Kidney glomerular epithelial cell (primary cell): ENCODE measurements at places on chromosomes 12 and 14.

DNA sequence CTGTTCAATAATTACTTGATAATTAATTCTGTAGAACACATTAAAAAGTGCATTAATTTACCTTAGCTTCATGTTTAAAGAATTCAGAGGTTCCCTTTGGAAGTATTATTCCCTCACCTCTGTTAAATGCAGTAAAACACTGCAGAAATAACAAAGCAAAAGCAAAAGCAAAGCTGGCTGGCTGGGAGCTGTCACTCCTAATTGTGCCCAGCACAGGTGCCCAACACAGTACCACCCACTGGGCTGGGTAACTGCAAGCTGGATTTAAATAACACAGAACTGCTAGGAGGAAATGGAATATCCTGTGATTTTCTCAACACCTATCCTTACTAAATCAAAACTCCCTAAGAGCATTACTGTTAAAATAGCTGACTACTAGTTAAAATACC lies 72.6 kb downstream of the SLC2A13 start:
- DNase-seq: no peak

- DNase-seq: no peak
Observed at GRCh38 chr14:48937541-48938195, 648.5 kb downstream of the RPS29 start.

- no peak for DNase-seq
Observed at GRCh38 chr12:9700606-9700956, 31.1 kb downstream of the CLEC2D start.

GRCh38 chr14:72916174-72916573 lies 10.1 kb upstream of the DCAF4 start:
- peak; percentile 58 for DNase-seq

DNA sequence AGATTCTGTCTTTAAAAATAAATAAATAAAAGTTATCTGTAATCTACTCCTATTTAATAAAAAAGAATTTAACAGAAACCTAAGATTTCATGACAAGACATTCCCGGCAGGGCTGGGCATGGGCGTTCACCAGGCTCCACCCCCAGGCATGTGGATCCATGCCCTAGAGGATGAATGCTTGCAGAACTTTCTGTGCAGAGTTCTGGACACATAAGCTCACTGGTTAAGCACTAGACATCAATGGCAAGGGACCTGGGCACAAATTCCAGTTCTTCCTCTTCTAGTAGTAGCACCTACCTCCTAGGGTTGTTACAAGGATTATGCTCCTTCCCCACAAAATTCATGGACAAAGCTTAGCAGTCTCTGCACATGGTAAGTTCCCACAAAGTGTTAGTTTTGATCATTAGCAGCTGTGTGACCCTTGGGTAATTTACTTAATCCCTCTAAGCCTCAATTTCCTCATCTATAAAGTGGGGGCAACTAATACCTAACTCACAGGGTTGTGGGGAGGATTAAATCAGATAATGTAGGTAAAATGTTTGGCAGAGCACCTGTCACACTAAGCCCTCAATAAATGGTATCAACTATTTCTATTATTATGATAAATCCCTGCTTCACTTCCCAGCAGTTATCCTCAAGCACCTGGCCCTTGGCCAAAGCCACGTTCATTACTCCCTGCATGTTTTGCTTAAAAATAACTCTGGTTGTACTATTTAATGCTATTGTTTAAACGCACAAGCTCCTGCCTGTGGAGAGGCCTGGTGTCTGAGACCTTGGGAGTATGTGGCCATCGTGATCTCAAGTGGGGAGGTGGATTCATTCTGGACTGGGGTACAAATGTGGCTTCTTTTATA lies 9.8 kb downstream of the GALNT6 start:
- peak; percentile 42 for DNase-seq

GRCh38 chr14:52325126-52325525 lies 11.0 kb downstream of the PTGER2 start:
- DNase-seq: peak; percentile 86

DNA sequence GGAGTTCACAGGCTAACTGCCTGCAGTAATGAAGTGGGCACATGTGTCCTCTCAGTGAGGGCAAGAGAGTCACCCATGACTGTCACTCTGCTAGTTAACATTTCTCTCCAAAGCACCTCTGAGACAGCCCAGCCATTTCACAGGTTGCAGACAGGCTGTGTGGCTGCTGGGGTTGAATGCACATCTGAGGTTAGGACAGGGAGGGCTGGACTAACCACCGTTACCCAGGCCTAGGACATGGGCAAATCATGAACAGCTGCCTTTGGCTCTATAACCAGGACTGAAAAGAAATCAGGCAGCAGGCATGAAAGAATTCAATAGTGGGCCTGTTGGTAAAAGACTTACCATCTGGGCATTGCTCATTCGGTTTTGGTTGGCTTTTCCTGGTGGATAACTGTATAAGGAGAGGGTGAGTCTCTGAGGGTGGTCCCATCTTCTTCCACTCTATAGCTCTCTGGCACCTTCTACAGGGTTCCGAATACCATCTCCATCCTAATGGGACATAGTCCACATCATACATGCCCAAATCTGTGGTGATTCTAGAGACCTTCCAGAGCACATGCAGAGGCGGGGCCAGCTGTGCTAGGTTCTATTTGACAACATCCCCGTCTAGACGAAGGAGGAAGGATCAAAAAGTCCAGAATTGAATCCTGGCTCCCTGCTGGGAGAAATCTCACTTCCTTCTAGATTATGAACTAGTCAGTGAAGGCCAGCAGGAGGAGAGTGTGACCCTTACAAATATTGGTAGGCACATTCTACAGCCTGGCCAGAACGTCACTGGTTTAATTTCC lies 10.8 kb downstream of the CRACR2A start:
- DNase-seq: no peak

DNA sequence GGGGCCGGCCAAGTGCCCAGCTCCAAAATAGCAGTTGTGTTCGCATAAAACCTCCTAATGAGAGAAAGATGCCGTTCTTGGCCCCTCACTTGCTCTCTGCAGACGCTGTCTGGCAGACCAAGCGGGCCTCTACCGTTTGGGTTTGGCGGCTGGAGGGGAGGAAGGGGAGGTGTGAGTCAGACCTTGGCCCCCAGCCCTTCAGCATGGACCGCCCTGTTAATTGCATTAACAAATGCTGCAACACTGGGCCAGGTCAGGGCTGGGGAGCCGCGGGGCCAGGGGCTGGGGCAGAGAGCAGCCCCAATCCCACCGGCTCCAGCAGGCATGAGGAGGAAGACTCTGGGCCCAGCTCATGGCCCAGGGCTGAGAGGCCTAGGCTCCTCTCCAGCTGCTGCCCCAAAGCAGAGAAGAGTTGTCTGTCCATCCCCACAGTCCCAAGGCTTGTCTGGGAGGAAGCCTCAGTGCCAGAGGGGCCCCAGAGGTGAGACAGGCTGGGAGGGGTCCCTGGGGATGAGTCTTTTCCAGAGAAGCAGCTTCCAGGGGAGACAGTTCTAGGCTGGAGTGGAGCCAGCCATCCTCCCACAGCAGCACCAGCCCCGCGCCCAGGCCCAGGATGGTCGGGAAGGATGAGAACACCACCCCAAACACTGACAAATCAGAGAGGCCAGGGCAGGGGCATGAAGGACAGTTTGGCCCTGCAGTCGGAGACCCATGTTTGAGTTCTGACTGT lies 16.9 kb downstream of the LTBP2 start:
- no peak for DNase-seq

DNA sequence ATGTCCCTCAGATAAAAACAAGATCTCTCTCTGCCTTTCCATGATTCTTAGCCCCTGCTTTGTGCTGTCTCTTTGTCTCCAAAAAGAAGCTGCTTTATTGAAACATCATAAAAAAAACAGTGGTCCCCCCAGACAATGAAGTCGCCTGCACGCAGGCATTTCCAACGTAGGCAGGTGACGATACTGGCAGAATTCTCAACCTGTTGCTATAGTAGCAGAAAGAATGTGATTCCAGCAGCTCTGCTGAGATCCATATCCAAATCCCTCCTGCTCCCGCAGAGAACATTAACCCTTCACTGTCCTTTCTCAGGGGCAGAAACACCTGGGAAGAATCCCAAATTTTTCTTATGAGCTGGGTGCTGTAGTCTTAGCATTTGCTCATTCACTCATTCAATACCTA lies 84.8 kb downstream of the STON2 start:
- no peak for DNase-seq

- no peak for DNase-seq
Observed at GRCh38 chr12:131021154-131021541, 67.4 kb downstream of the ADGRD1 start.

DNA sequence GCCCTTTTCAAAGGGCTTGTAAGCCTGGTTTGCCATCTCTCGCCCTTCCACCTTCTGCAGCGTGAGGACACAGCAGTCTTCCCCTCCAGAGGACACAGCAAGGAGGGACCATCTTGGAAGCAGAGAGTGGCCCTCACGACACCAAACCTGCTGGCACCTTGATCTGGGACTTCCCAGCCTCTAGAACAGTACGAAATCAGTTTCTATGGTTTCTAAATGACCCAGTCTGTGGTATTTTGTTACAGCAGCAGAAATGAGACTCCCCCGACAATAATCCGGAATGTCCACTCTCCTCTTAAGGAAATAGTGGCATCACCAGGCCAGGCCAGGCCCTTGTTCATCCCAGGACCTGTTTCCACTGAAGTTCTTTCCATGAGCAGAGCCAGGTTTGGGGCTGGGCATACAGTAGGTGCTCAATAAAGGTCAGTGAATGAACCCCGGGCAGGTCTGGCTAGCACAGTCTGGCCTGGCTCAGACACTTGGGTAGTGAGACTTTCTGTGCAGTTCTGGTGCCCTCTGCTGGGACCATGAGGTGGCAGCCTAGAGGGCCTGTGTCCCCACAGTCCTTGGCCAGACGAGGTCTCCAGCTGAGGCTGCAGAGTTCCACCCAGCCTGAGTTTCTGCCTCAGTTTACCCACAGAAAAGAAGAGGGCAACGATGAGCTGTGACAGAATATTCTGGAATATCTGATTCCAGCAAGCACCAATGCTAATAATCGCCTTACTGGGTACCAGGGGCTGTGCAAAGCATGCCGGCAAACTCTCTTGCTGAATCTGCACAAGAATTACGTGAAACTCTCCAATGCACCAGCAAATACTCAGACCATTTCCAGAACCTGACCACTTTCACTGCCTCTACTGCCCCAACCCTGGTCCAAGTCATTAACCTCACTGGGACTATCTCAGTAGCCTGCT lies 14.0 kb downstream of the ABCB9 start:
- DNase-seq: peak; percentile 52

DNA sequence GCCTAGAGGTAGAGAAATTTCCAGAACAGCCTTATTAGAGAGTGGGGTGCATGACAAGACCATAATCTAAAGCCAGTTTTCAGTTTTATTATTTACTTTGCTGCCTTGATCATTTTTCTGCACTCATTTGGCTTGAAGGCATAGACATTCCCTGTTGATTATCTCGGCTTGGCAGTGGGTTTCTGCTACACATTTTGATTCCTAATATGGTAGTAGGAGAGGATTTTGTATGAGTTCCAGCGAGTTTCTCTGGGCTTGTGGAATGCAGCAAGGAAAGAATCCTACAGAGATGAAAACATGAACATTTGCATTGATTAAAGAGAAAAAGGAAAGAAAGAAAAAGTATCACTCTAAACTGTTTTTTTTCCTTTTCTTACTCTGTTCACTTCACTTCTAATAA lies 281.2 kb downstream of the PAWR start:
- peak; percentile 44 for DNase-seq

DNA sequence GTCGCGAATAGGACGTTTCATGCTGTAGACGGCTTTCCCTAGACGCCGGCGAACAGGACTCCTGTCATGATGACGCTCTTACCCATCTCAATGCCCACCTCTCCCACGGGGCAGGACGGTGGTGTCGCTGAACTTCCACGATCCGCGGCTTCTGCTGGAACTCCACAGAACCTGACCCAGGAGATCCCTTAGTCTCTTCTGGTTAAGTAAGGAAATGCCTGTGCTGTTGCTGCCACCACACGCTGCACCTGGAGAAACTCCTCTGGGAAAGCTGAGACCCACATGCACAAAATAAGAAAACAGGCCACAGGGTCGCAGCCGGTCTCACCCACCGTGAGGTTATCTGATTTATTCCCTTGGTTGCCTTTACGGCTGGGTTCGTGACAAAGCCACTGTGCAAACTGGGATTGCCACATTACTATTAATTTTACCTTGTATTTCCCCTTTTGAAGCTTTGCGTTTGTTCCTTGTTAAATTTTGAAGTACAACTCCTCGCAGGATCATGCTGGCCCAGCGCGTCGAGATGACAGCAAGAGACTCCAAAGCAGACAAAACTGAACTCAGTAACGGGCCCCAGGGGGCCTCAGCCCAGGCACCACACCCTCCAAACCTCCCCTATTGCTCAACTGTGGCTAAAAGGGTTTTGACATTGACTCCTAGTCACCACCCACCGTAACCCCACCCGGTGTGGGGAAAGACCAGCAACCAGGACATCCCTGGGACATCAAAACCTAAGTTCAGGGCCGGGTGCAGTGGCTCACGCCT lies 9.2 kb upstream of the MMP17 start:
- no peak for DNase-seq

DNA sequence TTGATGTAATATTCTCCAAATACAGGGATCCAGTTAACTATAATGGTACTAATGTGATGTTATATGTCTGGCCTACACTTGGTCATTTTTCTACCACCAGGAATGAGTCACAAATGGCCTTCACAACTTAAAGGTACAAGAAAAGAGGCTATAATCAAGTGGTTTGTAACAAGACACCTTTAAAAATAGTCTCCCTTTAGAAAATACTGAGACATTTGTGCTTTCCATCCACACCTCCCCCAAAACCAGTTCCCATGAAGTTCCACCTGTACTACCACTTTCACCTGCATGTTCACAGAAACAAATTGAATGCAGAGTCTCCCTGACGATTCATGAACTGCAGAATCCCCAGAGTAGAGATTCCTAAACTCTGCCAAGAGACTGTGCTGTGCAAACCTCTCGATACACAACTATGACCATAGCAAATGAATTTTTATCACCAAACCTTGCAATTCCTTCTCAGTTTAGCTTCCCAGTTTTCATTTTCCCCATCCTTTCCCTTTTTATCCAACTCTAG lies 6.0 kb downstream of the BTG1 start:
- DNase-seq: no peak

DNA sequence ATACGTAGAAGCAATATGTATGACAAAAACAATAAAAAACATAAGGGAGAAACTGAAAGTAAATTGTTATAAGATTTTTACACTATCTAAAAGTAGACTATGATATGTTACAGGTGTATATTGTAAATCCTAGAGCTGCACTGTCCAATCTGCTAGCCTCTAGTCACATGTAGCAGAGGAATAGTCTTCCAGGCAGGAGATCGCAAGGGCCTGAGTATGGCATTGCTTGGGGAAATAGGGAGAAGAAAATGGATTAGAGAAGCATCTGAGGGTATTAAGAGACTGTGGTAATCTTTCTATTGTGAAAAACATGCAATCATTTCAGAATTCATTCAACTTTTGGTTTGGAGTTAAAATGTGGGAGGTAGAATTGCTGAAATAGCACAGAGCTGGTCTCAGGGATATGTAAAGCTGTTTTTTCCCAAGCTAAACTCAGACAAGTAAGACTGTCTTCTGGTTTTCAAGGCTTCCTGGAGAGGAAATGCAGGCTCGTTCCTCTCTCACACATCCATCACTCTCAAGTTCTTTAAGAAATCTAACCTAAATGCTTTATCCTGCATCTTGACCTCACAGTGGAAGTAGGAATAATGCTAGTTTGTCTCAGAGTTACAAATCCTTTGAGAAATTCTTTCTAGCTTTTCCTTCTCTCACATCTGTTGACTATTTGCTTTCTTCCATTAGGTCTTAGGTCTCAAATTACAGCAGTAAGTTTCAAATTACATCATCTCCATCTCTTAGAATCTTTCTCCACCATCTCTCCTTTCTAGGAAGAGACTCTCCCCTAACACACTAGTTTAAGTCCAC lies 7.6 kb upstream of the CCDC184 start:
- no peak for DNase-seq
